ENCODE measurements at places on chromosomes 6 and 20.

DNA sequence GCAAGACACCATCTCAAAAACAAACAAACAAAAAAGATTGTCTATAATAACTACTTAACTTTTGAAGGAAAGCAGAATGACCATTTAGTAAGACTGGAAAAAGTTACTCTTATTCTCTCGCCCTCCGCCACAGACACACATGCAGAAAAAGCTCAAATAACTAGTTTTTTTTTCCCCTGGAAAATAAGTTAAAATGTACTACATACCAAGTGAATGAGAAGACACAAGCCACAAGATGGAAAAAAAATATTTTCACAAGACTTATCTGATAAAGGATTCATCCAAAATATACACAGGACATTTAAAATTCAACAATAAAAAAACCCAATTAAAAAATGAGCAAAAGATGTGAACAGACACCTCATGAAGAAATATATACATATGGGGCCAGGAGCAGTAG is 31.9 kb downstream of the NUDT3 start:
- no peak for DNase-seq

- no peak for DNase-seq
These were observed 96.7 kb downstream of the FYN start for GRCh38 chr6:111776236-111777221.

DNA sequence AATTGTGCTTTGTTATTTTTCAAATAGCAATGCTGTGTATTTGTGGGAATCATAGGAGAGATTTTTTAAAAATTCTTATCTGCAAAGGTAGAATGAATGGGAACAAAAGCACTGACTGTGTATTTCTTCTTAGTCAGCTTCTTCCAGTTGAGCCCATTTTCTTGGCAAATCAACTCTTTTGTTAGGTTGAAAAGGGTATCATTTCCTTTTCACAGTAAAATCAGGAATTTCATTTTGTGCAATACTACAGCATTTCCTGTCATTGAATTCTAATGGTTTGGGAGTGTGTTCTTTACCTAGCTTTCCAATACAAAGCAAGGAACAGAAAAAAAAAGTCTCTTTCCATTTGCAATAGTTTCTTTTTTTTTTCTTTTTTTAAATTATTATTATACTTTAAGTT is 19.0 kb upstream of the EXOC2 start:
- DNase-seq: no peak

- no peak for DNase-seq
These were observed 35.0 kb downstream of the ADGRG6 start for GRCh38 chr6:142336787-142337186.
